Brain microvascular endothelial cell (primary cell): ENCODE measurements at places on chromosomes 2 and 18.
A peak's percentile ranks its signal among the peaks of the same experiment; 100 is the strongest.

DNA sequence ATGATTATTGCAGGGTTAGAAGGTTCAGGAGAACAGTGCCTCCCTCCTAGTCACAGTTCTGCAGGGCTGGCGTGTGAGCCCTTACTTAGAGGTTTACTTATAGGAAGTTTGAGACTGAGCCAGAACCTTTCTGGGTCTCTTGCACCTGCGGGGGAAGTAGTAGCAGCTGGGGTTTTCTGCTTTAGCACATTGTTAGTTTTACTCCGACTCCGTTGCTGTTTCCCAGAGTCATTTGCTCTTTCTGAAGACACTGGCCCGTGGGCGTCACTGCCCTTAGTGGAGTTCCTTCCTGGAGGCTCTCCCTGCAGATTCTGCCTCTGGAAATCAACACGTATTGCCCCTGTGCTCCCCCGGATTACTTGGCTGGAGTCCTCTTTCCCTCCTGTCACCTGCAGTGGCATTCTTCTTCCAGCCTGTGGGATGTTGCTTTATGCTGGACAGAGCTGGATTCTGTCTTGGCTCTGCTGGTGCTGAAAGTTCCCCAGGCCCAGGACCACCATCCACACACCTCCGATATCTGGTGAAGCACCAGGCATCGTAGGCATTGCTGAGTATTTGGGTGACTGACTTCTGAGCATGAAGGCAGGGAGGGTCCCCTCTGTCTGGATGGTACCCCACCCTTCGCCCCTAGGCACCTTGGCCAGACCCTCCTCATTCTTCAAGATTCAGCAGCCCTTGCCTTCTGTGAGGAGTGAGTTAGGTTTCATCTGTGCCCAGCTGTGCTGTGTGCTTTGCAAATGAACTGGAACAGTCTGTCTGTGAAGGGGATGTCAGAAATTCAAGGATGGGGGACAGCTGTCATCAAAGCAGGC, 51.7 kb downstream of the AGAP1 start:
- DNase-seq = no peak

- DNase-seq = no peak
Measured at GRCh38 chr2:10190737-10191532, 68.4 kb downstream of the RRM2 start.

- no peak for DNase-seq
Measured at GRCh38 chr2:181300600-181301291, 156.4 kb upstream of the ITGA4 start.

DNA sequence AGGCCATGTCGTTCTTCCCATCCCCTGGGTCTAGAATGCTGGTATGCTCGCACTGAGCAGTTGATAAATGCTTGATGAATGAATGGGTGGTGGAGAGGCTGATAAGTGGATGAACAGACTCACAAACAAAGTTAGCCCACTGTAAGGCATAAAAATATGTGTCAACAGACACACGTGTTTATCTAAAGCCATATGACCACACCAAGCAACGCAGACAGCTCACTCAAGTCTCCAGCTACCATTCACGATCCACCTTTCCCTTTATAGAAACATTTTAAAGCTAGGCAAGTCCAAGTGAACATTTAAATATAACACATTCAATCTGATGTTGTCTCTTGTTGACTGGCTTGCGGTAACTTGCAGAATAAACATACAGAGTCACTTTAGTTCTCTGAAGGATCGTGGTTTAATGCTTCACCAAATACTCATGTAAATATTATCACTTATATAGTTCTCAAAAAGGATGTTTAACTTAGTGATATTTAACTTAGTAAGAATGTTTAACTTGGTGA, 105.5 kb downstream of the NOL10 start:
- DNase-seq = peak; percentile 11

- DNase-seq = no peak
Measured at GRCh38 chr2:179266271-179266670, 1.6 kb upstream of the SESTD1 start.

DNA sequence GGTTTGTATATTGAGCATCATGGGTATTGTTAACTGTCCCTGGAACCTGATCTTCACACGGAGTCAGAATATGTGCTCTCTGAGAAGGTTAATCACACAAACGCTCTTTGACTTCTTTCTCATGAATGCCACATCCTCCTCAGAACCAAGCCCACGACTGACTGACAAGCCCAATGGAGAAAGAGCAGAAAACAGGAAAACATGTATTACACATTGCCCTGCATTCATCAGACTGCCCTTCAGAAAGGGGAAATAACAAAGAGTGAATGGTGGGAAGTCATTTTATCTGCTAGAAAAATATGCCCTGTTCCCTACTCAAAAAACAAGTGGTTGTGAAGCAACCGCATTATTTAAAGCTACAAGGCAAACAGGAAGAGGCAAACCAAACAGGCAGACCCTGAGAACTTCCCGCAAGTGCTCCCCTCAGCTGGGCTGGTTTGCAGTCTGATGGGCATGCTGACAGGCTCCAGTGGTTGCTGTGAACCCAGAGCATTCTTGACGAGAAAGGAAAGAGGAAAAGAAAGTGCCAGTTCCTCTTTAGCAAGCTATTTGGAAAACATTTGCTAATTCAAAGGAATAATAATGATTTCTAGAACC, 172.9 kb upstream of the SETBP1 start:
- peak; percentile 21 for DNase-seq

DNA sequence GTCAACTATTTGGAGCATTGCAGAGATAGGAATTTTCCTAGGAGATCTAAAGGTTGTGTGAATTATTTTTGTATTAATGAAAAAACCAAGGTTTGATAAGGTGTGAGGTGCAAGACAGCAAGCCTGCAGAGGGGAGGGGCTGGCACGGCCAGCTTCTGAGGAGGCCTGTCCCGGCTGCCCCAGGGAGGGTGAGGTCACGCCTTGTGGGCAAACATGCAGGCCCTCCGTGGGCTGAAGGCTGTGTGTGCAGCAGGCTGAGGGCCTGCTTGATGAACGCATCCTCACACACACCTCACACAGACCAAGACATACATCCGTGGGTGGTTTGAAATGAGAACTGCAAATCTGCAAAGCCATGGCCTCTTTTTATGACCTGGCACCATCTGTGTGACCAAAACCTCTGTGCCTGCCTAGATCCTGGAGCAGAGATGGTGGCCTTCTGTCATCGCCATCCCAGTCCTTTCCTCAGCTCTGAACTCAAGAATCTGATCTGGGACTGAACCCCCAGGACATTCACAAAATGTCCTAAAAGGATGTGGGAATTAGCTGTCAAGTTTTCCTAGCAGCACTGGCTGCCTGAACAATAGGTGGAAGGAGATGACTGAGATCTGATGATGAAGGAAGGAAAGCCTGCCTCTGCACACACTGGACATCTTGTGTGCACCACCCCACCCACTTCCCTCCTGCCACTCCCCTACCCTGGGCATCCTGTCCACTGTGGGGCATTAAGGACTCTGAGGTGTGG, 102.4 kb upstream of the MGAT4A start:
- no peak for DNase-seq

DNA sequence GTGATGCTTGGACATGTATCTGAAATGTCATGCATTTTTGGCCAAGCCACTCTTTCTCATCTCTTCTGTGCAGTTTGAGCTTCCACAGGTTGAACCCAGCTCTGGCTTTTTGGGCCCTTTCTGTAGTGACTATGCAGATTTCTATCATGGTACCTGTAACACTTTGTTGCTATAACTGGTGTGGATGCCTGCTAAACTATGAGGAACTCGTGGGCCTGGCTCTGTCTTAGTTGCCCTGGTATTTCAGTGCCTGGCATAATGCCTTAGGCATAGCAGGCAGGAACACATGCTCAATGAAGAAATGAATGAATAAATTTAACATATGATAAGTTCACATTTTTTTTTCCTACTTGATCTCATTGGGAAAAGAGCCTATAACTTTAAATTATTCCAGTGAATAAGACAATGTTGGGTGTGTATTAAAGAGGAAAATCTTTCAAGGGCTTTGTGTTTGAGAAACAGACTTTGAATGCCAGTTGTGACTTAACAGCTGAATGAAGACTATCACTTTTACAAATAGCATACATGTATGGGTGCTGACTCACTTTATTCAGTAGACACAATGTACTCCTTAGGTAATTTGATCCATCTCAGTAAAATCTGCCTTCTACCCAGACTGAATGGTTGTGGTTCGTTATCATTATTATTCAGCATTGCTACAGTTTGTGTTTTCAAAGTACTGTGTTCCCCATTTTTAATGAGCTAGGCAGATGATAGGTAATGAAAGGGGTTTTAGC, 86.4 kb upstream of the MAP4K3 start:
- peak; percentile 71 for DNase-seq

DNA sequence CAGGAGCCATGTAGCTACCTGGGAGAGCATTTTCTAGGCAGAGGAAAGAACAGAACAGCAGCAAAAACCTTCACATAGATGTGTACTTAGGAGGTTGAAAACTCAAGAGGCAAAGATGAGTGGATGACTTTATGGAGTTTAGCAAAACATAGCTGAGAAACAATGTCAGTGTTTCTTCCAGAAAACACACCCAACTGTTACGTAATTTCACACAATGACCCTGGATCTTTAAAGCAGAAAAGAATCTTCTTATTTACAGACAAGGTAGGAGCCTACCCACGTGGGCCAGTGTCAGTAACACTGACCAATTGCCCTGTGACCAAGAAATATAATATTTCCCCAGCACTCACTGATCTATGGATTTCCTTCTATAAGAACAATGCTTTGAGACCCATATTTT, 254.6 kb downstream of the CDH20 start:
- DNase-seq = no peak

DNA sequence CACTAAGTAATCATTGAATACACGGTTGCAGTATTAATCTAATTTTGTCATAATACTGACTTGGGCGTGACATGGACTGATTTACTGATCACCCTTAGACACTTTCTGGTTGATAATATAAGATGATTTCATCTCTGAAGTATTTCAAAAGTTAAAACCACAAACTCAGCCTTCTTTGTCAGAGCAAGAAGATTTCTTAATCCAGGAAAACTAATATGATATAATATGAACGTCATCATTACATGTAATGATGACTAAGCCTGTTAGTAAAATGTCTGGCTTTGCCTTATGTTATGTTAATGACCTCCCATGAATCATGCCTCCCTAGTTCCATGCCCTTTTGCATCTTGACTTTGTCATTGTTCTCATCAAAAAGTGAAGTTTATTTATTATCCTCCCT, 1325.0 kb upstream of the CDH2 start:
- peak; percentile 2 for DNase-seq

DNA sequence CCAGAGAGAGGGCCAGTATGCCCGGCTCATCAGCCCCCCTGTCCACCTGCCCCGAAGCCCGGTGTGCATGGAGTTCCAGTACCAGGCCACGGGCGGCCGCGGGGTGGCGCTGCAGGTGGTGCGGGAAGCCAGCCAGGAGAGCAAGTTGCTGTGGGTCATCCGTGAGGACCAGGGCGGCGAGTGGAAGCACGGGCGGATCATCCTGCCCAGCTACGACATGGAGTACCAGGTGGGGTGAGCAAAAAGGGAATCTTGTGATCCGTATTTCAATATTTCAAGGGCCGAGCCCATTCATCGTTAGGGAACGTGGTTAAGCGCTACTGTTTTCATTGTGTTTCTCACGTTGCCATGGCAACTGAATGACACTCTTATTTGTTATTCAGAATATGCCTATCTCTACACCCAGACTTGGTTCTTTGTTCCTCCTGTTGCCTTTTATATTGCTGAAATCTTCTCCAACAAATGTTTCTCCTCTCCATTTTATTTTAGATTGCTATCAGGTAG, 81.5 kb downstream of the NRP2 start:
- DNase-seq = peak; percentile 94

DNA sequence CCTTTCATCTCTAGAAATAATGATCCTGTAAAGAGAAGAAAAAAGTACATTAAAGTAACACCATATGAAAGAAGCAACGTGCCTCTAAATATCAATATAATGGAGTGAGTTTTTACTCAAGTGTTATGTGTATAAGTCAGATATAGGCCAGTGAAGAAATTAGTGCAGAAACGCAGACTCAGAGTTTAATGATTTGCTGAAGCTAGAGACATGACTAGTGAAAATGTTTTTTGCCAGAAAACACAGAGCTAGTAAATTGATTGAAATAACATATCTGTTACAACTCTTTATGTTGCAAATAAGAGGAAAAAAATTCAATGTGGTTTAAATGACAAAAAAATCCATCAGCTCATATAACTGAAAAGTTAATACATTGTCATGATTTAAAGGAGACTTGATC, 217.2 kb upstream of the NXPH2 start:
- DNase-seq = no peak

DNA sequence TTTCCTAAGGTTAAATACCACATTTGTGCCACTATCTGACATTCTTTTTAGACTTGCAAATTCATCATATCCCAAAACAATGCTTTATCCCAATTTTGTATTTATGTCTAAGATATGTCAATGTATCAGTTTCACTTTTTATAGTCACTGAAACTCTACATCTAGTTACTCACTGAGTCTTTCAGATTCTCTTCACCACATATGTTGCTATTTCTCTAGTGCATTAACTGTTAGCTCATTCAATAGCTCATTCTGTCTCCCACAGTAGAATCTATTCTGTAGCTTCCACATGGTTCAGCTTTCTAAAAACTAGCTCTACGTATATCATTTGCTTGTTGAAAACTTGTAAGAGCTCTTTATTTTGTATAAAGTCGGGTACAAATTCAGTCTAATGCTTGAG, 1420.6 kb upstream of the NXPH2 start:
- DNase-seq = no peak

DNA sequence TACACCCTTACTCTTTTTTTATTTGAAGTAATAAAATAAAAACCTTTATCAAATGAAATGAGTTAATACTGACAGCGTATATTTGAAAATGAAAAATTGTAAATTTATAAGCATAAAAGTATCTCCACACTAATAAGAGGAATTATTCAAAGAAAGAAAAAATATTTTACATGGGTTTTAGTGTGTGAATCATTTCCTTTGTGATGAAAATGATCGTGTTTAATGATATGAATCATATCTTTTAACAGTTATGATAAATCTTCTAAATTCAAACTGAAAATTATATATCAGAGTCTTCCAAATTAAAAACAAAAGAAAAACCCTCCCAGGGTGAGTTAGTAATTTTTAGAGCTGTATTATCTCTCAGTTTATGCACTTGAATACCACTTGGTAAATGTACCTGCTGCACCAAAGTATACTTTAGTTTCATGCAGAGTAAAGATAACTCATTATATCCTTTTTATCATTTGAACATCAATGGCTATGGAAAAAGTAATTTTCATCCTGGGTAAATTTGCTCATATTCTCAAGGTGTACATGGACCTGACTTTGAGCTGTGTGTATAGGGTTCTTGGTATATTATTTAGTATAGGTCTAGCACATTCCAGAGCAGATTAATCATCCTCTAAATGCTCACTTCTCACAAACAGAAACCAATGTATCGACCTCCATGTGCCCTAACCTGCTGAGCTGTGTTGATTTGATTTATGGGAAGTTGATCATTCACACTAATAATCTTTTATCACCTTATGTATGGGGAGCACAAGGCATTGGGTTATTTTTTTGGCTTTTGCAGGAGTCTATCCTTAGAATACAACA, 98.7 kb upstream of the VWC2L start:
- no peak for DNase-seq
